ENCODE measurements at places on chromosomes 11 and 22. TPM values are rescaled to one million over a fixed set of nuclear protein-coding genes. Genes with fewer than 3 reads are reported as not detected.
A peak's percentile ranks its signal among the peaks of the same experiment; 100 is the strongest.

DNA sequence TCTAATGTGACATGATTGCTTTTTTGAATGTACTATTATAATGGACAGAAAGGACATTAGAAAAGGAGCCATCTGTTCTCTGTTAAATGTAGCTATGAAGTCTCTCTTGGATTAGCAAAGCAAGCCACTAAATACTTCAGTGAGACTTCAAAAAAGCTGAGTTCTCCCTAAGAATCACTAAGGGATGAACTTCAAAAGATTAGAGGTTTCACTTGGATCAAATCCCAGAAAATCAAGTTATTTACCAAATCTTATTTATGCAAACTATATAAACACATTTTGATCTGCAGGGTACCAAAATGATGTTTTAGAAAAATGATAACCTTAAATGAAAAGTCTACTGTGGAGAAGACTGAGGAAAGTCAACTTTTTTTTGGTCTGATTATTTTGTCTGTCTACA lies 82.1 kb upstream of the MTMR2 start:
- no peak for DNase-seq
- H3K36me3 ChIP-seq = no peaks in the 10 kb centered on the region
- H3K4me3 ChIP-seq = no peak overlapping the region
- H3K27me3 ChIP-seq = no peaks in the 10 kb centered on the region

DNA sequence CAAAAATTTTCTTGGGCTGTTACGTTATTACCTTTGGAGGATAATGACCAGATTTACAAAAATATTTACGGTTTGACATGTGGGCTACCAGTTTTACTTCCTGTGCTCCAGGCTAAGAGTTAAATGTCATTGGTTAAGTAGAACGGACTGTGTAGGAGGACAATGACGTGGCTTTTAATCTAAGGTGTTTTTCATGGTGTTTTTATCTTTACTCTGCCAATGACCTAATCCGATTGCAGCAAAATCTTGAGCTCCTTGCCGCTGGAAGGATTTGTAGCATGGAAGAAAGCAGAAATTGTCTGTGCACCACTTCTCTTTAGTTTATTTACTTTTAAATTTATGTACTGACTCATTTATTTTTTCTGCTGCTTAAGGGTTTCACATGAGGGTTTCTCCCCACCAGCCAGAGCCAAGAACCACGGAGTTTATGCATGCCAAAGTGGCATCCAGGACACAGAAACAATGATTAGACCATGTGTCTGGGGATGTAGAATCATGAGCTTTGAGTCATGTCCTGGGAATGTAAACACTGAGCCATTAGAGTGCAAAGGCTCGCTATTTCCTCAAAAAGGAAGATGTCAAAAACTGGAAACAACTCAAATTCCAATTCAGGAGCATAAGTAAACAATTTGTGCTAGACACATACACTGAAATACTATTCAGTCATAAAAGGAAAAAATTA lies 1.9 kb upstream of the CARD16 start:
- peak overlapping the region; percentile 53 for H3K27ac ChIP-seq
- no peaks in the 10 kb centered on the region for H3K36me3 ChIP-seq
- H3K4me1 ChIP-seq = peaks cover 18% of the 10 kb centered on the region
- no peak overlapping the region for H3K4me3 ChIP-seq
- DNase-seq = no peak
- no peaks in the 10 kb centered on the region for H3K27me3 ChIP-seq

DNA sequence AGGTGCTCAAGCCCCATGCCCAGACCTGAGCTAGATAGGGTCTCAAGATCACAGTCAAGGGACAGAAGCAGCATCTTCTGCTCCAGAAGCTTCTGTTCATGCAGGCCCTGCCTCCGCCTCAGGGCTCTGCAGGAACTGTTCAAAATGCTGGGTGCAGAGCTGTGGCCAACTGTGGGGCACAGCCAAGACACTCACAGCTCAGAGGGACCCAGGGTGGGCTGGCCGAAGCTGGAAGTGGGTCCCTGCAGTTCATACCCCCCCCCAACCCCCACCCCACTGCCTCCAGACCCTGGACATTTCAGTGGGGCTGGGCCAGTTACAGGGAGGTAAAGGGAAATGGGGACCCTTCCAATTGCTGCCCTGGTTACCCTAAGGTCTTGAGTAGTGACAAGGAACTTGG lies 129.0 kb downstream of the CRYBB2 start:
- H3K4me3 ChIP-seq = no peak overlapping the region
- DNase-seq = no peak
- H3K27me3 ChIP-seq = no peaks in the 10 kb centered on the region
- no peaks in the 10 kb centered on the region for H3K4me1 ChIP-seq
- H3K36me3 ChIP-seq = peaks cover 36% of the 10 kb centered on the region

The UQCC3 gene
- total RNA-seq = 6.9 TPM

DNA sequence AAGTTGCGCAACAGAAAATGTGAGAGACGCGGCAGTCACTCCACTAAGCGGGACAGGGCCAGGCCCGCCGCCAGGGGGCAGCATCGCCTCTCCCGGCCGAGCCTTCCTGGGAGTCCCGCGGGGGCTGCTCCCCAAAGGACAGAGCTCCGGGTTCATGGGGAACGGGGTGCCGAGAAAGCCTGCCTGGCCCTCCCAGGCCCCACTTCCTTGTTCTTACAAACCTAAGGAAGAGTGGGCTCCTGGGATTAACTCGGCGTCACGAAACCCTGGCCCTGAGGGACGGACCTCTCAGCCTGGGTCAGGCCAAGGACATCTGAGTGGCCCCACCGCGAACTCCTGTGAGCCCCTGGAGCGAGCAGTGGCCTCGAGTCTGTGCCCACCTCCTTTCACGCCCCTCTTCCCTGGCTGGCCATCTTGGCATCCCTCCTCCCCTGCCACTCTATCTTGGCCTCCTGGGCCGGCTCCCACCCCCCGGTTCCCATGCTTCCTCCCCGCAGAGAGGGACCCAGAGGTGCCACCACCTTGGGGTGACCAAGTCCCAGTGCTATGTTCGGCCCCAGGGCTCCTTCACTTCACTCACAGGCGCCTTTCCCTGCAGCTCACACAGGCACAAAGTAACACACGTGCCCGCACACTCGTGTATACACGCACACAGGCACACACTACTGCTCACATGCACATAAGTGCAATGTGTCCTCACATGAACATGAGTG lies 99.9 kb upstream of the FGF3 start:
- no peak for DNase-seq
- H3K4me3 ChIP-seq = no peak overlapping the region
- no peaks in the 10 kb centered on the region for H3K36me3 ChIP-seq
- no peaks in the 10 kb centered on the region for H3K27me3 ChIP-seq
- peaks cover 30% of the 10 kb centered on the region for H3K4me1 ChIP-seq
